Activated naive CD4-positive, alpha-beta T cell treated with anti-CD3 and anti-CD28 coated beads, Interleukin-2, amount 10 ng/mL, durations not matched to agents 7 days and 5 days (primary cell): ENCODE measurements at places on chromosomes 3 and 15.

DNA sequence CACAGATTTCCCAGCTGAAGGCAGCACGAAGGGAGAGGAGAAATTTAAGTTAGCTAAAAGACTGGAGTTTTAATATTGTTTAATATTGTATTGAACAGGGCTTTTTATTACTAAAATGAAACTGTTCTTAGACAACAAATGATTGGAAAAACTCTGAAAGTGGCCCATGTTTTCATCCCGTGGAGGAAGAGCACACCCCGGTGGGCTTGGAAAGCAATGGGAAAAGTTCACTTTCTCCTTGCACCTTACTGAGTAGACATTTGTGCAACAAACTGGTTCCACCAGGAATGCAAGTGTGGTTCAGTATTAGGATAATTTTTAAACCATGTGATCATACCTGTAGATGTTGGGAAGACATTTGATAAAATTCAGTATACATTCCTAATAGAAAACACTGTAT is 8.2 kb upstream of the ESYT3 start:
- DNase-seq, result no peak

- DNase-seq, result no peak
Observed at GRCh38 chr3:7328339-7328738, 467.4 kb downstream of the GRM7 start.

- DNase-seq, result no peak
Observed at GRCh38 chr3:120101624-120102023, 7.4 kb upstream of the GSK3B start.

GRCh38 chr3:77620009-77620408 is 580.1 kb downstream of the ROBO2 start:
- no peak for DNase-seq

GRCh38 chr3:194357681-194358080 is 6.6 kb upstream of the CPN2 start:
- DNase-seq, result no peak

DNA sequence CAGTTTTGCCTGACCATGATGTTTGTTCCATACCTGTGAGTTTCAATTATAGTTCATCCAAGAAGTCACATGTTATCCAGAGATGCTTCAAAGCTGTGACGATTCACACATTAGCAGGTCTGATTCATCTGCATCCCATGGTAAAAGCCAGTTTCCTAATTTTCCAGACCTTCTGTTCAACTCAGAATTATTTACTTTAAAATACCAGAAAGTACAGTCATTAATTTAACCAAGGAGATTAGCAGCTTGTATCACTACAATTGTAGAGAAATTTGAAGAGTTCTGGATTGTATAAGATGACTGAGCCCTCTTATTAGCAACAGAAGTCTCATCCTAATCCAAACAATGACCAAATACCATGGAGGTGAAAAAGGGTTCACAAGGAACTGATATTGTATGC is 76.1 kb upstream of the THBS1 start:
- no peak for DNase-seq

GRCh38 chr3:112818289-112818688 is 28.4 kb downstream of the CD200R1L start:
- DNase-seq, result no peak

DNA sequence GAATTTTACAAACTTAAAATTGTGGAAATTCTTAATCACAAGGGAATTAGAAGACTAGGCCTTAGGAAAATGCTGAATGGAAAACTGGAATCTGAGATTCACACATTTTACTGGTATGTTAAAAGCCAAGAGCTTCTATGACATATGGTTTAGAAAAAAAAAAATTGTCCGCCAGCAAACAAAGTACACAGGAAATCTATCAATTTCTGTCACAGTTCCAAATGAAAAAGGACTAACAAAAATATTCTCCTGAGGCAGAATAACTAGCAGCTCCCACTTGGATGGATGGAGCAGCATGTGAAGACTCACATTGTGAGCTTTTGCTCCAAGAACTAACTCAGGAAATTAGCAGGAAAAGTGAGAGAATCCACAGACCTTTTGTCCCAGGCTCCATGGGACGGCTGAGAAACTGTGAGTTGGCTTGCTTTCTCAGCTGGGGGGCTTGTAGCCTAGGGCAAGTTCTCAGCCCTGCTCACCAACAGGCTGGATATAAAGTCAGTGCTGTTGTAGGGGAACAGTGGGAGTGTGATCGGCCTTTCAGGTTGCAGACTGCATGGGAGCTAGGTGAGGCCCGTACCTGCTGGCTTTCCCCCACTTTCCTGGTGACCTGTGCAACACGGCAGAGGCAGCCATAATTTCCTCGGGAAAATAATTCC is 731.1 kb upstream of the SGO1 start:
- DNase-seq, result no peak

GRCh38 chr3:31188112-31188511 is 293.7 kb upstream of the GADL1 start:
- no peak for DNase-seq
